Activated CD8-positive, alpha-beta memory T cell treated with anti-CD3 and anti-CD28 coated beads for 48 hours (primary cell): ENCODE measurements at places on chromosomes 3 and 15.

DNA sequence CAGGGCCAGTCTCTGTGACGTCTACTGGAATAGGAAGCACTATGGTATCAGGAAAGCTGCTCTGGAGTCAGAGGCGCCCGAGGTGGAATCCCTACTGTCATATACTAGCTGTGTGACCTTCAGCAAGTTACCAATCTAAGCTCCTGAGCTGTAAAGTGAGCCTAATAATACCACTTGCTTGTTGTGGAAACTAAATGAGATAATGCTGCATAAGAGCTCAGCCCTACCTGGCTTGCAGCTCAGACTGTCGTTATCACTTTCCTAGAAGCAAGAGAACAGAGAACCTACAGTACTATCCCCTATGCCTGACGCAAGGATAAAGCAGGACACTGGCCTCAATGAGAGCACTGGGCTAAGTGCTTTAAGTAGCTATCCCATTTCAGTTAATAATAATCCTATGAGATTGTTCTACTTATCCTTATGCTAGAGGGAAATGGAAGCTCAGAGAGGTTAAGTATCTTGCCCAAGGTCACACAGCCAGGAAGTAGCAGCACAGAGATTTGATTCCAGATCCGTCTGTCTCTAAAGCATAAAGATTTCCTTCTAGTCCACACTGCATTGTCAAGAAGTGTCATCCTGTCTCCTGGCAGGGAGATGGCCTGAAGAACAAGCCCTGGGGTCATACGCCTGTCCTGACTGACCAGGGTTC, 195.2 kb downstream of the TLE3 start:
- no peak for DNase-seq

DNA sequence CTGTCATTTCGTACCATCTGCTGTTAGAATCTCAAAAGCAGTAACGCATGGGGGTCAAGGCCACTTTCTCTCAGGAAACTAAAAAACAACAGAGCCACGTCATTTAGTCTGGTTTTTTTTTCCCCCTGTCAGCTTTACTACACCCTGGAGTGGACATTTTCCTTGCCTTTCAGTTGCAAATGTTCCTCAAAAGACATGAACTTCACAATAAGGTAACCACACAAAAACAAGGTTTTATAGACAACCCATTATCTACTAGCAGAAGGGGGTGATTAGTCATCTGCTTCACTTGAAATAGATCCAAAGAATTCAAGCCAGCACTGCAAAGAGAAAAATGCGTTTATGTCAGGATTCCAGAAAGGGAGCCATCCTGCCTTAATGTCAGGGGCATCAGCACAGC, 171.8 kb upstream of the CDIN1 start:
- no peak for DNase-seq

GRCh38 chr3:45544717-45545296, 49.7 kb upstream of the LIMD1 start:
- no peak for DNase-seq

GRCh38 chr3:129344540-129345220, 66.0 kb downstream of the HMCES start:
- no peak for DNase-seq

- DNase-seq = no peak
Observed at GRCh38 chr3:64460877-64461276, 226.9 kb downstream of the ADAMTS9 start.

- DNase-seq = no peak
Observed at GRCh38 chr3:10398341-10398740, 77.4 kb upstream of the SEC13 start.

DNA sequence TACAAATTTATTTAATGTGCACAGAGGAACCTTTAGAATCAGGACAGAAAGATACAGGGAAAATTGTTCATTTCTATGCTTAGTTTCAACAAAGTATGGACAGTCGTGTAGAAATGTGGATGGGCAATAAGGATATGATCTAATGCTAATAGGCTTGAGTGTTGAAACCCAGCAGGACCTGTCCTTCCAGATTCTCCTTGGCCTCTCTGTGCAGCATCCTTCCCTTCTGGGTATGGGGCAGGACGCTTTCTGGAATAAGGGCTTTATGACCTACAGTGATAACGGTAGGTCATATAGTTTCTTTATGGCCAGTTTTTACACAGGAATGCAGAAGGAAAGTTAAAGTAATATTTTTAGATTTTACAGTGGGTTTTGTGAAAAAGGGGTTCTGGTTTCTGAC, 698.1 kb downstream of the SI start:
- DNase-seq = no peak

- DNase-seq = no peak
Observed at GRCh38 chr15:61155741-61156700, 73.1 kb downstream of the RORA start.

DNA sequence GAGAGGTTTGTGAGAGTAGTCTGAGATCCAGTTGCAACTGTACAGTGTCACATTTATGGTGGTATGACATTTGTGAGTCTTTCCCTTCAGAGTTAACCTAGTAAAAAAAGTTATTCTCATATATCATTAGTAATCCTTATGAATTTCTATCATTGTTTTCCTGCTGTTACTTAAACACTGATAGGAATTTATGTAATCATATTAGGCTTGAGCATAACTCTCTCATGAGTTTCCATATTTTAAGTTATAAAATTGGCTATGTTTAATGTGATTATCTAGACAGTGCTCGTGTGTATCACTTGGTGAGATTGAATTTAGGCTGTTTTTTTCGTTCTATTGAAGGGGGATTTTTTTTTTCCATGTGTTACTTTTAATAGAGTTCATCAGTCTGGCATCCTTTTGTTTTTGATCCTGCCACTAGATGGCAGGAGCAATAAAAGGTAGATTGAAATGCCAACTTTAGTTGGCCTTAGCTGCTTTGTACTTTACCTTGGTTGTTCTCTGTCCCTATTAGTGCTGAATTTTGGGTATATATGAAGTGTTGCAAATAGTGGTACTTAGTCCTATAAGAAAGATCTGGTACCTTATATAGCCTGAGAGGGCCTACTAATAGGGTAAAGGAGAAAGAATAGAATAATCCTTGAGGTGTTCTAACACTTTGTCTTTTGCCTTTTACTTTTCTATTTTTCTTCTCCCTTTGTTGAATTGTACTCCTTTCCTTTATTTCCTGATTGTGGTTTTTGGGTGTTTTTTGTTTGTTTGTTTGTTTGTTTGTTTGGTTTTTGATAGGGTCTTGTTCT, 17.9 kb downstream of the STT3B start:
- no peak for DNase-seq

GRCh38 chr3:157248590-157249422, 88.9 kb upstream of the CCNL1 start:
- DNase-seq = no peak

- DNase-seq = no peak
Observed at GRCh38 chr3:155204851-155205250, 88.6 kb downstream of the STRIT1 start.

- DNase-seq = no peak
Observed at GRCh38 chr3:45716790-45717336, 27.7 kb downstream of the SACM1L start.

- no peak for DNase-seq
Observed at GRCh38 chr3:195549931-195550519, 6.9 kb upstream of the PPP1R2 start.

GRCh38 chr15:37339856-37340255, 239.5 kb upstream of the MEIS2 start:
- no peak for DNase-seq

DNA sequence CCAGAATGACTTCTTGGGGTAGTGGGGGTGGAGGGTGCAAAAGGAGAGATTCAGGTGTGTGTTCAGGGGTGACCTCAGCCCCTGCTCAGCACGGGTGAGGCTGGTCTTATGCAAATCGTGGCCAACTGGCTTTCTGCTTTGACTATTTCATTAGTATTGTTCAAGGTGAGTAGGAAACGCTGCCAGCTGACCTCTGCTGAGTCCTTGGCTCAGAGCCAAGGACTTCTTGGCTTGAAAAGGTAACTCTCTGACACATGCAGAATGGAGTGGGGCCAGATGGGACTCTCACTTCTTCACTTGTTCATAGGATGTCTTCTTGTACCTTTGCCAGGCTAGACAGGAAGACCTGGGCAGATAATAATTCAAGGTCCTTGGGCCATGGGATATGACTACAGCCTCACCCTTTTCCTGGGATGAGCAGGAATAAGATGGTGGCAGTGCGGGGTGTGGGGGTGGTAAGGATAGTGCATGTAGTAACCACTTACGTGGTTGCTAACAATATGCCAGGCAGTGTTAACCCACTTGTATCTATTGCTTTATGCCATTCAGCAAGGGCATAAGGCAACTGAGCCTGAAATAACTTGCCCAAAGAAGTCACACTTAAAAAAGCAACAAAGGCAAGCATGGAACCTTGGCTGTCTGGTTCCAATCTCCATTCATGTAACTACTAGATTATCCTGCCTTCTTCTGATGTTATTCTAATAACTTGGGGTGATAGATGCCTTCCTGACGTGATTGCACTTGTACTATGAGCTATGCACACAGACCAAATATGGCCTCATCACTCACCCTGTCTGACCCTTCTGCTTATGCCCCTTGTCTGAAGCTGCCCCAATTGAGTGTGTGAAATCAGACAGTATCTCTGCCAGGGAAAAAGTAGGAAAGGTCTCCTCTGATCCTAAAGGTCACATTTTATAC, 193.1 kb downstream of the NR1D2 start:
- no peak for DNase-seq

DNA sequence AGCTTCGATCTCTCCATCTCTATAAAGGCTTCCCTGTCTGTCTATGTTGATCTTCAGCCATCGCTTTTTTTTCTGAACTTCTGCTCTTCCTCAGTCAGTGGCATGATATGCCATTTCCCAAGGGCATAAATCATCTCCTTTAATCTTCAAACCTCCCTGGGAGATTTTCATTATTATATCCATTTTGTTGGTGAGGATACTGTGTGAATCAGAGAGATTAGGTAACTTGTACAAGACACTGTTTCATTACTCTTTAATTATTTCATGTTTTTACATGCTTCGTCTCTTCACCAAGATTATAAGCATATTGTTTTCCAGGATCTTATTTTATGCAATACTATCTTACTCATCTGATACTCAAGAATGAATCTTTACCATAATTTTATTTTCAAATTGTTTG, 124.8 kb upstream of the ATP11B start:
- no peak for DNase-seq

DNA sequence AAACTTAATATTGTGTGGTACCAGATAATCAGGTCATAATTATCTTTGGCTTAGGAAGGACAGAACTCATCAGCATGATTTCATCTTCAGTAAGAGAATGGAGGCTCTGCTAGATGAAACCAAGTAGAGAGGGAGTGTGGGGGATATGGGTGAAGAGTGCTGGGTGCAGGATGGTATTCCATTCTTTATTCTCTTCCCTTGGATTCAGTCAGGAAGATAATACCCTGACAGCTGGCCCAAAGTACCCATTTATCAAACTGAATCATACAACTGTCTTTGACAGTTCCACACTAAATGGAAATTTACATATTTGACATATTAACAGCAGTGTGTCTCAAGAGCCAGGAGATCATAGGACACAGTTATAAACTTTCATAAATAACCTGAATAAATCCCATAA, 44.7 kb downstream of the GOLIM4 start:
- DNase-seq = no peak

DNA sequence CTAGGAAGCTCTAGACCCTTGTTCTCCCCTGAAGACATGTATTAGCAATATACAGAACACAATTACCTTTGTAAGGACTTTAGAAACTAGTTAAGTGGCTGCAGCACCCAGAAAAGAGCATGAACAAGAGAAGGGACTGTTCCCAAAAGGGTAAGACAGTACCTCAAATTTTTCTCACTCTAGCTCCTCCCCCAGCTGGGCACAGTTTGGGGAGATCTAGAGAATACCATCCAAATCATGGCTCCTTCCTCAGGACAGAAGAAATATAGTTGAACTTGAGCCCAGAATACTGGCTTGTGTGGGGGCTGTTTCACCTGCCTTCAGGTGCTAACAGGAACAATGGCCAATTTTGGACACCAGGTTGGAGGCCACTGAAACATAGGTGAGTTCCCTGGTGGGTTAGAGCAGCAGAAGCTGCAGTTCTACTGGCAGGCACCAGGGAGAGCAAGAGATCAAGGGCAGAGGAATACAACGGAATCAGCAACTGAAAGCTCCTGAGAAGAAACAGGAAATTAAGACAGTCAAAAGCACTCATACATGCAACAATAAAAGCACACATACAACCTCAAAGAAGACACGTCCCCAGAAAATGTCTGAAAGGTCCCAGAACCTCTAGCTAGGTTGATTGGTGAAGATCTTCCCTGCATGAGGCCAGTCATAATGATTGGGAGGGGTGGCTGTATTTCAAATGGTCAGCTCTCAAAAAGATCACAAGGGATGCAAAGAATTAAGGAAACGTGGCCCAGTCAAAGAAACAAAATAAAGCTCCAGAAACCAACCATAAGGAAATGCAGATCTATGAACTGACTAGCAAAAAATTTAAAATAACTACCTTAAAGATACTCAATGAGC, 104.9 kb upstream of the ASB14 start:
- DNase-seq = peak; percentile 5

- DNase-seq = no peak
Observed at GRCh38 chr3:112409041-112409440, 76.1 kb downstream of the CD200 start.

- no peak for DNase-seq
Observed at GRCh38 chr15:61644550-61644949, 415.4 kb upstream of the RORA start.

DNA sequence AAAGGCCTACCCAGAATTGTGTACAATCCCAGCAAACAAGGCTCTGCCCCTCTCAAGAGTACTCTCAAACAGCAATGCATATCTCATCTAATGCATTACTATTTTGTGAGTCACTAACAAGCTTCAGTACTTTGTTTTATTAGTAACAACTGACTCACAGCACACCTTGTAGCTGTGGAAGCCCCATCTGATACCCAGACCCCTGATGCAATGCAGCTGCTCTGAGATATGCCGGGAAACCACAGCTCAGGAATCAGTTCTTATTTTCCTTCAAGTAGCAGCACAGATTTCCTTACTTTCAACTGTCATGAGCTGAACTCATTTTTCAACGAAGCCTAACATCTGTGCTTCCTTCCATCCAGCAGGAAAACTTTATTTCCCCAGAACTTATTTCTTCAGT, 37.8 kb downstream of the CCNL1 start:
- DNase-seq = no peak
